ENCODE measurements at places on chromosomes 5 and 9.

DNA sequence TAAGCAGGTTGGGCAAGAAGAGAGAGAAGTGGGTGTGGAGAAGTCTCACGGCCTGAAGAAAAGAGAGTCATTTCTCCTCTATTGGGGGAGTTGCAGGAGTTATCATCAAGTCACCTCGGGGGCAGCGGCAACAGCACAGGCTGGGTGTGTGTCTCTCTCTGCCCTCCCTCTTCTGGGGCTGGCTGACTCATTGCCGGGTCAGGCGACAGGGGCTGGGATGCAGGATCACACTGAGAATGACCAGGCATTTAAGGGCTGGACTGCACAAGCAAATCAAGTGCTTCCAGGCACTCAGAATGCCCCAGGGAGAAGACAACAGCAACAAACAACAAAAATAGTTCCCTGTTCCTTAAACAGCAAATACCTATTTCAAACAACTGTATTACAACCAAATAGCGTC lies 6.3 kb upstream of the EQTN start:
- DNase-seq, result no peak

- no peak for DNase-seq
These were observed 105.3 kb downstream of the UBAP2 start for GRCh38 chr9:33943389-33943788.

DNA sequence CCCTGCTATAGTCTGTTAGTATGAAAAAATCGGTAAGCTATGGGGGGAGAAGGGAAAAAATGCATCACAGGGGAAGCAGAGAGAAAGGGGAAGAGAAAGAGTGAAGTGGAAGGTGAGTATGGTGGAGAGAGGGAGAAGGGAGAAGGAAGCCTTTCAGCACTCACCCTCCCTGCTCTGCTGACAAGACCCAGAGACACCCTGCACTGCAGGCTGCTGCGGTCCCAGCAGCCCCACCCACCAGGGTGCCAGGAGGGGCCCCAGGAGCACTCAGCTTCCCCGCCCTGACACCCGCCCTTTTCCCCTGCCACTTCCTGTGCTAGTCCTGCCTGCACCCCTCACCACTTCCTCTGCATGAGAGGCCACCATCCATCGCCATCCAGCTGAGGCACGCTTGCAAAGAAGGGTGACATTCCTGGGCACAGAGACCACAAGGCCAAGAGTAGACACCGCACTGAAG lies 12.7 kb downstream of the STK10 start:
- DNase-seq, result peak; percentile 92

GRCh38 chr5:126450346-126450745 lies 27.1 kb downstream of the GRAMD2B start:
- no peak for DNase-seq

- no peak for DNase-seq
These were observed 3.7 kb upstream of the WDR31 start for GRCh38 chr9:113343732-113344231.

DNA sequence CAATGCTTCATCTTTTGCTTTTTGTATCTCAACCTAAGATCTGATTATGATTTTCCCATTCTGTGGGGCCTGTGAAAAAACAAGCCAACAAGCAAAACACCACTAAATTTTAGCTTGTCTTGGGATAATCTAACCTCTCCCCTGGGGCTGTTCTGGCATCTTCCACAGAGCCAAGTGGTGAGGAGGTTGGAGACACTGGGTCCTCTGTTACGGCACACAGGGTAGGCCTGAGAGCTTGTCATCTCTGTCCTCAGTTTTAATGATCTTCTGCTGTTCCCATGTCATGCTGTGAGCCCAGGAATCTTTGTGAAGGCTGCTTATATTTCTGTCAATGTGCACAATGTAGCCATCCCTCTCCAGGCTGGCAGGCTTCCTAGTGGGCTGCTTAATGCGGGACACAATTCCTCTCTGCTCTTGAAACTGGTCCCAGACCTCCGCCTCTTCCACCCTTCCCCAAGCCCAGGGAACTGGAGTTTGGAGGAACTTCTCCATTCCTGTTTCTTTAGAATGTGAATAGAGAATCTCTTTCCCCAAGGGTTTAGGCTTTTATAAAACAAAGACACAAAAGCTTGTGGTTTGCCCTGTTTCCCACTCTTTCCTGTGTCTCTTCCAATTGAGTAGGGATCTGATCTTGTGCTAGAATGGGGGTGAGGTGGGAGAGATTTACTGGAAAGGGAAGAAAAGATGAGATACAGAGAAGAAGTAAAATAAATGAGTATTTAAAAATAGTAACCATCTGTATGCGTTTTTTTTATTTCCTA lies 30.9 kb upstream of the SEMA6A start:
- DNase-seq, result no peak

DNA sequence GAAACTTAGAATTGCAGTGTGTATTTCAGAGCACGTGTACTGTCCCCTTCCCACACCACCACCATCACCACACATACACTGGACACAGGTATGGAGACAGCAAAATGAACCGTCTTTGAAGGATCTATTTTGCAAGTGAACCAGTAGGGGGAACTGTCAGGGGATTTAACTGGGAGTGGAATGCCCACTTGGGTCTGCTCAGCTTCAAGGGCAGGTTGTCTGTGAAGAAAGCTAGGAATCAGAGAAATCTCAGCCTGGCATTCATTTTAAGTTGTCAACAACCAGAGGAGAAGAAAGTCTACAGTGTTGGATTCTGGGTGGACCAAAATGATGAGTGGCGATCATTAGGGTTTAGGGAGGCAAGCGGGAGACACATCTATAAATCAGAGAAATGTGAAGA lies 147.0 kb downstream of the DCP2 start:
- no peak for DNase-seq

GRCh38 chr9:37566716-37567115 lies 9.5 kb downstream of the FBXO10 start:
- no peak for DNase-seq

DNA sequence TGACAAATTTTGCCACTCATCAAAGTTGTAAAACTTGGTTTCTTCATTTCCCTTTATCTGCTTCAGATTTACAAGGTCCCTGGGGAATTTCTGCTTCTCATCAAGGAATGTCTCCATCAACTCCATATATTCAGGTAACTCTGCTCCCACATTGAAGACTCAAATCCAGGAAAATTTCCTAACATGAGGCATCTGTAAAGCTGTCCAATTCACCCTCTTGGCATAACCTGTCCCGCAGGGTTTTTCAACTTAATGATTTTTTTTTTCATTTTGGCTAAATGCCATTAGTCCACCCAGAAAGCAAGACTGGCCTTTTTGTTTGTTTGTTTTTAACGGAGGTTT lies 50.2 kb upstream of the SLC30A5 start:
- DNase-seq, result no peak

GRCh38 chr9:106233116-106233515 lies 538.8 kb downstream of the TMEM38B start:
- no peak for DNase-seq

DNA sequence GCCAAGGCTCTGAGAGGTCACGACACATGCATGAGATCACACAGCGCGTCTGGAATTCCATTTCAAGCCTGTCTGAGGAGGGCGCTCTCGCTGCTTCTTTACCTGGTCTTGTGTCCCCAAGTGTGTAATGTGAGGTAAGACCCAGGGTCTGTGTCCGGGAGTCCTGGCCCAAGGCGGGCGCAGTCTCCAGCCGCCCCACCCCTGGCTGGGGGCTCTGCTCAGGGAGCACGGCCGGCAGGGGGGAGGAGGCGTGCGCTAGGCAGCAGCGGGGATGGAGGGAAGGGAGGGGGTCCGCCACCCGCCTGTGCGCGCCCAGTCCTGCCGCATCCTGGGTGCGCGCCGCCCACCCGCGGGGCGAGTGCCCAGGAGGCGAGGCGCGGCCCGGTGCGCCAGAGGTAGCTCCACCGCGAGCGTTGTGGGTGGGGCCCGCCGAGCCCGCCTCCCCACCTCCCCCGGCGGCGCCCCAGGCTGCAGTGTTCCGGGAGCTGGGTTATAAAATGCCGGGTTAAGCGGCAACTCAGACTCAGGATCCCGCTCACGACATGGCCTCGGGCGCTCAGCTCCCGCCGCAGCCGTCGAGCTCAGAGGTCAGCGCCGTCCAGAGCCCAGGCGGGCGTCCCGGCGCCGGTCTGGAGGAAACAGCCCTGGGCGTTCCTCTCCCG lies at the start of gene CCNI2:
TSS of gene CCNI2 (plus strand) at position 473 of the 662 bp plus-strand sequence. CDS start at position 543, 70 bp downstream.
- peak; percentile 64 for DNase-seq

DNA sequence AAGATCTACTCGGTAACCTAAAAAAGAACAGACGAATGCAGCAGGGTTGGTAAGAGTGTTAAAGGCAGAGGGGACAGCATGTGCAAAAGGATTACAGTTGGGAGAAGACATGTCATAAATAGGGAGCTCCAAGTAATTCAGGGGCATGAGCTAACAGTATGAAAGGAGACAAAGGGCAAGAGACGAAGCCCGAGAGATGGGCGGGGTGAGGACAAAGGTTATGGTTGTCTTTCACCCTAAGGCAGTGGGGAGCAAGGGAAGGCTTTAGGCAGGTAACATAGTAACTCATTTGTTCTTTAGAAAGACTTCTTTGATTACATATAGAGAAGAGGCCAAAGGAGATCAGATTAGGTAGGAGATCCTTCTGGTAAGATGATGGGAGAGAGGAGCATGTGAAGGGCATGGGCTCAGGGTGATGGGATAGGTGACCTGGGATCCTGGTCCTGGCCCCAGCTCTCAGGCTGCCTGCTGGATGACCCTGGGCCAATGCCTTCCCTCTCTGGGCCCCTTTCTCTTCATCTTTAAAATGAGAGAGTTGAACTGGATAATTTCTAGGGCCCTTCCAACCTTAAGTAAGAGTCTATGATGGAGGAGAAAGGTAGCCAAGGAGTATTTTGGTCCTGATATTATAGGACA lies 19.5 kb downstream of the MORN5 start:
- DNase-seq, result no peak

GRCh38 chr5:171309276-171310211 lies 496 bp downstream of the TLX3 start:
- peak; percentile 9 for DNase-seq

GRCh38 chr5:71743155-71743554 lies 24.1 kb downstream of the CARTPT start:
- no peak for DNase-seq

DNA sequence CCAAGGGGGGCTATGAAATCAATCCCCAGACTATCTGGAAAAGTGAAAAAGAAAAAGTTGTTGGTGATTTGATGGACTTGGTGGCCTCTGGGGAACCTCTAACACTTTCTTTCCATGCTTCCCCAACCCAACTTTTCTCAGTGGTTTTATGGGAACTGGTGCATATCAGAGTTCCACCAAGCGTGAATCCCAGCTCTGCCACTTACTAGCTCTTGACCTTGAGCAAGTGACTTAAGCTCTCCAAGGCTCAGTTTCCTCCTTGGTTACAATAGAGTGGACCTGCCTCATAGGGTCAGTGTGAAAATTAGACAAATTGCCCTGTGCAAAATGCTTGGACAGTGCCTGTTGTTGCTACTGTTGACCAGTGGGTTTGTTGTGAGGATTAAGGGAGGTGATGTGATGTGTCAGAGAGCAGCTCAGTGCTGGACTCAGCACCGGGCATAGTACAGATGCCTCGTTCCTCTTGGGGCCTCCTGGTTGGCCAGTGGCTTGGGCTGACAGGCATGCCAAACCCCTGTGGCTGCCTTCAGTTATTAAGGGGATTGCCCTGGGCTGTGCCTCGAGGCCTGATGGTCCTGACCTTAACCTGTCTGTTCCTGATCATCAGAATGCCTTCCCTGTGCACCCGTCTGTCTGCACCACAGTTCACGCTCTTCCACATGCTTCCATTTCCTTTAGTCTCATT lies 49.3 kb downstream of the COL15A1 start:
- no peak for DNase-seq

- no peak for DNase-seq
These were observed 221.6 kb upstream of the CTNND2 start for GRCh38 chr5:12125895-12126294.

GRCh38 chr9:105206821-105207699 lies 37.4 kb upstream of the SLC44A1 start:
- DNase-seq, result no peak

- DNase-seq, result no peak
These were observed 188.6 kb downstream of the CTNND2 start for GRCh38 chr5:11715461-11716196.

DNA sequence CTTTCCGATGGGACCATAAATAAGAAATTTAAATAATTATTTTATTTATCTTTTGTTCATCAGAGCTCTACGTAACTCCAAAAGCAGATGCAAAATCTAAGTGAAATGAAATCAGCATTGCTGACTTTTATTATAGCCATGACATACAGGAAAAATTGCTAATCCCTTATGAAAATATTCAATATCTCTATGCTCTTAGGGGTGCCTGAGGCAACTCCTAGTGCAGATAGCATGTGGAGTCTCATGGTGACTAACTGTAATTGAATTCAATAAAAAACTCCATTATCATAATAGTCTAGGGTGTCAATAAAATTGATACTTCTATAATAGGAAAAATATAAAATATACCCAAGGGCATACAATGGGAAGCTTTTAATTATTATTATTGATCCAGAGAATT lies 42.6 kb downstream of the SLC24A2 start:
- DNase-seq, result no peak

DNA sequence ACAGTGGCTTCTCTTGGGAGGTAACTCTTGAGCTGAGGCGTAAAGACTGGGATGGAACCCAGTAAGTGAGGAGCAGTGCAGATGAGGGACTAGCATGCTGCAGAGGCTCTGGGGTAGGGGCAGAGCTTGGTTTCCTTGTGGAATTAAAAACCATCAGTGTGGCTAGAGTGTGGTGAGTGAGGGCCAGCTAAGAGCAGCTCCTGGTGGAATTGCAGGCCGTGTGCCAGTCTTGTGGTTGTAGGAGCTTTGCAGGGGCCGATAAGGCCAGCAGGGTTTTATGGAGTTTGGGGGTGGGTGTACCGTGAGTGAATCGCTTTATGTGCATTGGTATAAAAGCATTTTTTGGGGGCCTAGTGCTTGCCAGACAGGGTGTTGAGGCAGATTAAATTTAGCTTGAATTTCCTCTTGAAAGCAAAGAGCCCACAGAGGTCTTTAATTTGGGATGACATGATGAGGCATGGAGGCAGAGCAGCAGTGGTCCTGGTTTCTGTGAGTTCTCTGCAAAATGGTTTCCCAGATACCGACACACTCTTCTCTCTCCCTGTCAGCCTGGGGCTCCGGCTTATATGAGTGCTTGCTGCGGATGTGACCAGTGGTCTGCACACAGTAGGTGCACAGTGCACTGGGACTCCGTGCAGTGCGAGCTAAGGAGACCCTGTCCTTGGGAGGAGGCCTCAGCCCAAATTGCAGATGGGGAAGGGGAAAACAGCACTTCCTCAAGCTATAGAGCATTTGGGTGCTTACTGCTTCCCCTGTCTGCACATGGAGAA lies 176.4 kb upstream of the PITX1 start:
- DNase-seq, result no peak

GRCh38 chr5:92471861-92472260 lies 1088.7 kb upstream of the ARRDC3 start:
- DNase-seq, result no peak

GRCh38 chr5:116137544-116138378 lies 52.9 kb downstream of the COMMD10 start:
- DNase-seq, result no peak

DNA sequence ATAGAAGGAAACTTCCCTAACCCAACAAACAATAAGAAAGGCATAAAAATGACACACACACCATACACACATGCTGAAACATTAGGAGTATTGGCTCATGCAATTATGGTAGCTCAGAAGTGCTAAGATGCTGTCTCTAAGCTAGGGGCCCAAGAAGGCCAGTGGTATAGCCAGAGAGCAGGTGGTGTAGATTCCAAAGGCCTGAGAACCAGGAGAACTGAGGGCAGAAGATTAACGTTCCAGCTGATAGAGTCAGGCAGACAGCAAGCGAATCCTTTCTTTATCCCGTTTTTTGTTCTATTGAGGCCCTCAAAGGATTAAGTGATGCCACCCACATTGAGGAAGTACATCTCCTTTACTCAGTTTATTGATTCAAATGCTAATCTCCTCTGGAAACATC lies 262.9 kb downstream of the EPB41L4A start:
- DNase-seq, result no peak

GRCh38 chr9:107378006-107378405 lies 94.9 kb downstream of the RAD23B start:
- no peak for DNase-seq
